Ovary (tissue), 10 donors: ENCODE measurements at places on chromosomes 1 and 21. TPM values are rescaled to one million over a fixed set of nuclear protein-coding genes. Genes with fewer than 3 reads are reported as not detected.

DNA sequence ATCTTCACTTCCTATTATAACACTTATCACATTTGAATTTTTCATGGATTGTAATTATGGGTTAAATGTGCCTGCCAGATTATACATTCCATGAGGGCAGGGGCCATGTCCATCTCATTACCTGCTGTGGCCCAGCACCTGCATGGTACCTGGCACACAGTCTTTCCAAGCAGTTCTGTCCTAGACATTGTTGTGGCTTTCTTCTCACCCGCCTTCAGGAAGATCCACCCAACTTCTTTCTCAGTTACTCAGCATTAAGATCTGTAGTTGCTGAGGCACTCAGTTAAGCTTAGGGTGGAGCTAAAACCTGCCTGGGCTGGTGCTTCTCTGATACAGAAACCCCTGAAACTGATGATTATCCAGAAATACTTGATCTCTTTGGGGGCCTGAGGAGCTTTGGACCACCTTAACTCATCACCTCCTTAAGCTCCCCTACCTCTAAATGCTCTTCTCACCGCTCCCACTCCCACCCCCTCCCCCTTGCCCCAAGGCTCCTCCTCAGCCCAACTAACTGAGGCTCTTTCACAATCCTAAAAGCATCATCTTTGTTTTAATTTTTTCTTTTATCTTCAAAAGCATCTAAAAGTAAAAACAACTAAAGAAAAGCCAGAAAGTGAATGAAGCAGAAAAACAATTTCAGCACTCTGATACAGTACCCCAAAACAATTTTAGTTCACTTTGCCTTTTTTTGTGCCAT lies 190.6 kb downstream of the FGGY start:
- DNase-seq = no peak
- no peaks in the 10 kb centered on the region for H3K27me3 ChIP-seq
- H3K27ac ChIP-seq = no peak overlapping the region

- no peaks in the 10 kb centered on the region for H3K4me1 ChIP-seq
- DNase-seq = no peak
- H3K27ac ChIP-seq = no peak overlapping the region
Measured at GRCh38 chr1:97063532-97063931, 341.9 kb downstream of the PTBP2 start.

The INTS7 gene
- total RNA-seq = 9.8 TPM

The CRYAA gene
- total RNA-seq = not detected

The ASPM gene
- 0.15 TPM for total RNA-seq

GRCh38 chr1:43878854-43879253 lies 54.7 kb upstream of the ARTN start:
- DNase-seq = no peak
- no peaks in the 10 kb centered on the region for H3K27me3 ChIP-seq
- H3K4me1 ChIP-seq = no peaks in the 10 kb centered on the region
- H3K36me3 ChIP-seq = no peaks in the 10 kb centered on the region
- no peak overlapping the region for H3K27ac ChIP-seq

The PDC gene
- not detected for total RNA-seq

- H3K4me3 ChIP-seq = no peak overlapping the region
- DNase-seq = no peak
- H3K27me3 ChIP-seq = no peaks in the 10 kb centered on the region
- H3K27ac ChIP-seq = no peak overlapping the region
- H3K36me3 ChIP-seq = no peaks in the 10 kb centered on the region
- H3K4me1 ChIP-seq = no peaks in the 10 kb centered on the region
Measured at GRCh38 chr1:248757784-248758195, 2.2 kb upstream of the LYPD8 start.

DNA sequence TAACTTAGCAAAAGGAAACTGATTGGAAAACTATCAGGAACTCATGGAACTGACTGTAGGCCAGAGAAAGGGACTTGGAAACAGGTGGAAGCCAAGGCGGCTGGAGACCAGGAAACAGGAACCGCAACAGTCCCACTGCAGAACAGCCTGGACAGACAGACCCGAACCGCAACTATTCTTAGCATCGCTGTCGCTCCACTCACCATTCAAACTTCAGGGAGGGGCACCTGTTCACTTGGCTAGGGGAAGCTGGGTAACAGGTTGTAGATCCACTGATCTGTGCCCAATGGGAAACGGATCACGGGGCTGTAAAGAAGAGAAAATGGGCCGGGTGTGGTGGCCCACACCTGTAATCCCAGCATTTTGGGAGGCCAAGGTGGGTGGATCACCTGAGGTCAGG lies 61.9 kb downstream of the CLSTN1 start:
- no peak overlapping the region for H3K4me3 ChIP-seq
- H3K36me3 ChIP-seq = no peaks in the 10 kb centered on the region
- H3K27ac ChIP-seq = no peak overlapping the region
- H3K27me3 ChIP-seq = no peaks in the 10 kb centered on the region
